ENCODE measurements at places on chromosomes 13 and 19.

GRCh38 chr13:39509616-39510315 lies 93.2 kb downstream of the LHFPL6 start:
- DNase-seq, result no peak

DNA sequence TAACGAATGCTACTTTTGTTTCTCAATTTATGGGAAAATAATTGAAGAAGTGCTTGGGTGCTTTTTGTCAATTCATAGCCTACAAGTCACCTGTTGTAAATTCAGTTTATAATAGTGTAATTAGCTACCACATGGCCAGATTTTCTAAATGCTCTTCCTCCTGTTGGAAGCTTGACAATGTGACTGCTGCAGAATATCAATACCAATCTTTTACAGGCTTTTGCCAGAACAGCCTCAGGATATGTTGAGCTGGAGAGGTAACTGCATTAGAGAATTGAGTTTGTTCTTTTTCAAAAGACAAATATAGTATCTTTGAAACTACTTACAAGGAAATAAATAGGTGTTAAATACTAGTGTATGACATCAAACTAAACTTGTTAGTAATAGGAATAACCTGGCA lies 277.8 kb downstream of the POU4F1 start:
- no peak for DNase-seq

DNA sequence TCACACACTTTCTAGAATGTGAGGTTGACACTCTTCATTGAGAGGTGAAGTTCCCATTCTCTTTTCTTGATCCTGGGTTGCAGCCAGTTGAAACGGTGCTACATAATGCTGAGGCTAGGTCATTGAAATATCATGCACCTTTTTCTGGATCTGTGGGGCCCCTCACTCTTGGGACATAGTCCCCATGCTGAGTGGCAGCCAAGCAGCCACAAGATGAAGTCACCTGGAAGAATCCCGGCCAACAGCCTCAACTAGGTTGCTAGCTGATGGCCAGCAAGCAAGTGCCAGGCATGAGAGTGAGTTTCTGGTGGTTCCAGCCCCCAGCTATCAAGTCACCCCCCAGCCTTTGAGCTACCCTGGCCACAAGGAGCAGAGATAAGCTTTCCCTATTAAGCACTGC lies 148.5 kb upstream of the TSHZ3 start:
- no peak for DNase-seq

DNA sequence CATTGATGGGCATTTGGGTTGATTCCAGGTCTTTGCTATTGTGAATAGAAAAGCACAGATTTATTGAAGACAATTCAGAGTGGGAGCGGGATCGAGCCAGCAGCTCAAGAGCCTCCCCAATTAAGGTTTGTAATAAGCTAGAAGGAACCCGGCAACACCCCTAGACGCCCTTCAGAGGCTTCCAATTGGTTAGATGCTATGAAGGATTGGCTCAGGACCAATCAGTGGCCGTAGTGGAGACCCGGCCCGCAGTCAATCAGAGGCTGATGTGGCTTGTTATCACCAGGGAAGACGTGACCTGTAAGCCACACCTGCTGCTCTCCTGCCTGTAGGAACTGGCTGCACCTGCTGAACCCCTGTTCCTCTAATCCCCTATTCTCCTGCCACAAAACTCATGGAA lies 14.6 kb downstream of the SIGLEC11 start:
- no peak for DNase-seq

GRCh38 chr19:8034178-8034525 lies 18.4 kb upstream of the CCL25 start:
- DNase-seq, result no peak

DNA sequence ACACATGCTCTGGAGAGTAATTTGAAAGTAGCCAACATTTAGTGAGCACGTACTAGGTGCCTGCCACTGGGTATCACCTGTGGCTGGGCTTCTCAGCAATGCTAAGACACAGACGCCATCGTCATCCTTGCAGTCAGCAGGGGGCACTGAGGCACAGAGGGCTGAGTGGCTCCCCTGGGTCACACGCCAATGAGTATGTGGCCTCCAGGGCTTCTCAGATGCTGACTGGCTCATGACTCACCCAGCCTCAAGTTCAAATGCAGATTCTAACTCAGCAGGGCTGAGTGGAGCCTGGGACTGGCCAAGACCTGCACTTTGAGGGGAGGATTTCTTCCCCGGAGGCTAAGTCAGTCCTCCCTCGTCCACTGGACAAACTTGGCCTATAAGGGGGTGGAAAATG lies 115.1 kb upstream of the CACNA1A start:
- peak; percentile 92 for DNase-seq

- DNase-seq, result no peak
Measured at GRCh38 chr19:55231391-55232285, 3.1 kb upstream of the TMEM86B start.

DNA sequence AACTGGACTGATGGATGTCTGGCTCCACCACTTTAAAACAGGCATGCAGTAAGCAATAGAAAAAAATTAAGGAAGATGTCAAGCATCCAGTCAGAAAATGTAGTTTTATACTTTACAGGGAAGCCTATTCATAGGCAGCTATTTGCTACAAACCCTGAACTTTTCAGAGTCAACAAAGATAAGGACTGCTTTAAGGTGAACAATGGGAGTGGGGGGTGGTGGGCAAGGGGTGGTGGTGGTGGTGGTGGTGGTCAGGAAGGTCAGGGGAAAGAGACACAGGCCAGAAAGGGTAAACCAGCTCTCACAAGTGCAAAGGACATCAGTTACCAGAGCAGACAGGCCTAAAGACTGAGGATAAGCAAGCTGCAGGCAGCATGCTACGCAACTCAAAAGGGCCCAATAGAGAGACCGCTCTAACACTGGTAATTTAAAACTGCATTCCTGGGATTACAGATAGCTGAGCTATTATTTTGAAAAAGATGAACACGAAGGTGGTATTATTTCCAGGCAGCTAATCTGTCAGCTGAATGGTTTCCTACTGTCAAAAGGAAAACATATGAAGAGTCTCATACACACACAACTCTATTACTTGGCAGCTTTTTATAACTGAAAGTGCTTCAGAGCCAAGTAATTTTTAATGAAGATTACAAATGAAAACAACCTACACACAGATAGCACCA lies 14.8 kb downstream of the BRD4 start:
- DNase-seq, result peak; percentile 77

DNA sequence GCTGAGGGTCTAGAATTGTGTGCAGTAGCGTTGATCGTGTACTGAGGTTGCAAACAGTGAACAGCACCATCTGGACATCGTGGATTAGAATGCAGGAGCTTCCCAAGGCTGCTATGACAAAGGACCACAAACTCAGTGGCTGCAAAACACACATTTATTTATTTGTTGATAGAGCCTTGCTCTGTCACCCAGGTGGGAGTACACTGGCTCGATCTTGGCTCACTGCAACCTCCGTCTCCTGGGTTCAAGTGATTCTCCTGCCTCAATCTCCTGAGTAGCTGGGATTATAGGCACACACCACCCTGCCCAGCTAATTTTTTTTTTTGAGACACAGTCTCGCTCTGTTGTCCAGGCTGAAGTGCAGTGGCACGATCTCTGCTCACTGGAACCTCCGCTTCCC lies 2.3 kb upstream of the UHRF1 start:
- DNase-seq, result no peak

GRCh38 chr13:21219036-21219381 lies 42.6 kb downstream of the MRPL57 start:
- no peak for DNase-seq

DNA sequence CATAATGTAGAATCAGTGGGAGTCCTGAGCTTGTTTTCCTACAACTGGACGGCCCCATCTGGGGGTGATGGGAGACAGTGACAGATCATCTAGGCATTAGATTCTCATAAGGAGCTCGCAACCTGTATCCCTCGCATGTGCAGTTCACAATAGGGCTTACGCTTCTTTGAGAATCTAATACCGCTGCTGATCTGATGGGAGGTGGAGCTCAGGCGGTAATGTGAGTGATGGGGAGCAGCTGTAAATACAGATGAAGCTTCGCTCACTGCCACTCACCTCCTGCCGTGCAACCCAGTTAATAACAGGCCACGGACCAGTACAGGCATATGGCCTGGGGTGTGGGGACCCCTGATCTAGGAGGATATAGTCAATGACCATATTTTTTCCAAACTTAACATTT lies 38.8 kb downstream of the RCBTB1 start:
- DNase-seq, result no peak

DNA sequence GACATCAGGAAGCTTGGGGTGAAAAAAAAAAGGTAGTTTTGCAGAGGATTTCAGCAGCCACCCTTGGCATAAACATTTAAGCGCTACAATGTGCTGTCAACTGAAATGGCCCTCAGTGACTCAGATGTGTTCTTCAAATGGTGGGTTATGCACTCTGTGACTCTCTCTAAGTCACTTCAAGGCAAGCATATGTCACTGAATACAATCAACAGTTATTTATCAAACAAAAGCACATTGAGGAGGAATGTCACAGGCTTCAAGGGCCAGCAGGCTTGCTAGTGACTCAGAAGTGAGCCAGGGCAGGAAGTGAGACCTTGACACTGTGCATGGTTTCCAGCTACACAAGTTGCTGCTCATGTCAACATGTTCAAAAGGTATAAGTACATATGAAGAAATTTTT lies 523.7 kb upstream of the HTR2A start:
- DNase-seq, result peak; percentile 53

GRCh38 chr13:46195016-46195415 lies 13.0 kb upstream of the LCP1 start:
- no peak for DNase-seq

DNA sequence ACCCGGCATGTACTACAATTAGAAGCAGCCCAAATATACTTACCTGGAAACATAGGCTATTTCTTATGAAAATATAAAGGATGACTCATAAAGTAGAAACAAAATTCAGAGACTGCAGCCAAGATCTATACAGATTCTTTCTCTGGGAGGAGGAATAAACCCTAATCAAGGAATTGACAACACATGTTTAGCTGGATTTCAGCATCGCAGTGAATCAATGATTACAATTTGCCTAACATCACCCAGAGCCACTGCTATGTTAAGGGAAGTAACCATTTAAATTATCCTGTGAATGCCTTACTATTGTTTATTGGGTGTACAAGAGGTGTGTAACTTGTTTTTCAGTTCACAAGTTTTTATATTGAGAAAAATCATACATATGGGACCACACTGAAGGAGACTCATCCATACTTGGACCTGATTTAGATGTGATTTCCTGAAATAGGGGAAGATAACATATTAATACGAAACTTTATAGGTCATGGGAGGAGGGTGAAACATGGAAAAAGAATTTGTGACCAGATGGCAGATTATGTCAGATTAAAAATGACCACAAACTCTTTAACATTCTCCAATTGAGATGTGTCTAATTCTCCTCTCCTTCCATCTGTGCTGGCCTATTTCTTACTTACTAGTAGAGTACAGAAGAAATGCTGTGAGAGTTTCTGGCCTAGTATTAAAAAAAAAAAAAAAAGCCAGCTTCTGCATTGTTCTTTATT lies 1168.4 kb downstream of the SLITRK1 start:
- DNase-seq, result peak; percentile 62

DNA sequence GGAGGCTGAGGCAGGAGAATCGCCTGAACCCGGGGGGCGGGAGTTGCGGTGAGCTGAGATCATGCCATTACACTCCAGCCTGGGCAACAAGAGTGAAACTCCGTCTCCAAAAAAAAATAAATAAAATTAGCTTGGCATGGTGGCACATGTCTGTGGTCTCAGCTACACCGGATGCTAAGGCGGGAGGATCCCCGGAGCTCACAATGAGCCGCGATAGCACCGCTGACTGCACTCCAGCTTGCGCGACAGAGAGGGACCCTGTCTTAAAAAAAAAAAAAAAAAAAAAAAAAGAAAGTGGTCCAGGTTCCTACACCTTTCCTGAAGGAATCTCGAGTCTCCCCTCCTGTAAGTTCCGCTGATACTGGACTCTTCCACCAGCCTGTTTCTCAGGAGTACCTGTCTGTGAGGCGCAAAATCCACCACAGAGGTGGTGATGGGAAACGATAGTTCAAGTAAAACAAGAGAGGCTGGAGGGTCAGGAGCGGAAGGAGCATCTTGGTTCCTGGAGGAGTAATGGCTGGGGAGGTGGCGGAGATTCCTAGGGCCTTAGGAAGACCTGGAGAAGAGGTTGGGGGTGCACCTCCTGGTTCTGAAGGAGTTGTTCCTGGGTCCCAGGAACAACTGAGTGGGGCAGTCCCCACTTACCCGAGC lies 471 bp downstream of the FUT1 start:
- DNase-seq, result no peak

DNA sequence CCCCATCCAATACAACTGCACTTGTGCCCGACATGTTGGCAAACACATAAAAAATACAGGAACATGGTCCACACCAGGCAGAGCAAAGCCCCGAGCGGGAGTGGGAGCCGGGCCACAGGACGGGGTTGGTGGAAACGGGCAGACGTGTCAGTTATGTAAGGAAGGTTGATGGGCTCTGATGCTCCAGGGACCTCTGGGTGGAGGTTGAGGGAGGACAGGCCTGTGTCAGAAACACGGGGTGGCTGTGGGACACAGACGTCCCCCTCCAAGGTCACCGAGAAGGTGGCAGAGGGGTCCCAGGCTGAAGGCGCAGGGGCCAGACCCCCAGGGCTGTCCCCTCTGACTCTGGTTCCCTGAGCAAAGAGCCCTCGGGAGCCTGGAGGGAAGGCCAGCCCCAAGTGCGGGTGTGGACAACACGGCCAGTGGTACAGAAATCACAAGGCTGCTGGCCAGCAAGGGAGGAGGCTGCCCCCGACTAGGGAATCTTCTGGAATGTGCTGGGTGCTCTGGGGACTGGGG lies 31.4 kb upstream of the C13orf46 start:
- no peak for DNase-seq

DNA sequence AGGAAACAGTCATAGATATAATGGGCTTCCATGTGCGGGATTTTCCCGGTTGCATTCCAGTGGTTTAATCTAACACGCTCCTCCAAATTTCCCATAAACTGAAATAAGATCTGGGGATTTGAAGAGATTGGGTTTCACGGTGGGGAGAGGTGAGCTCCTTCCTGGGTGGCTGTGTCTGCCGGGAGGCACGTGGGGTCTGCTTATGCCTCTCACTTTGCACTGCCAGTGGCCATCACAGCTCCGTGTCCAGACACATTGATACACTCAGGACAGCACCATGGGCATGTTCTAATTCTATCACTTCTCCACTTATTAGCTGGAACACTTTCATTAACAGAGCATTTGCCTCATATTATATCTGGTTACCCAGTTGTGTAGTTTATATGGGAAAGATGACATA lies 73.4 kb downstream of the SOX1 start:
- no peak for DNase-seq

GRCh38 chr19:46759206-46759605 lies 13.0 kb upstream of the STRN4 start:
- DNase-seq, result no peak

DNA sequence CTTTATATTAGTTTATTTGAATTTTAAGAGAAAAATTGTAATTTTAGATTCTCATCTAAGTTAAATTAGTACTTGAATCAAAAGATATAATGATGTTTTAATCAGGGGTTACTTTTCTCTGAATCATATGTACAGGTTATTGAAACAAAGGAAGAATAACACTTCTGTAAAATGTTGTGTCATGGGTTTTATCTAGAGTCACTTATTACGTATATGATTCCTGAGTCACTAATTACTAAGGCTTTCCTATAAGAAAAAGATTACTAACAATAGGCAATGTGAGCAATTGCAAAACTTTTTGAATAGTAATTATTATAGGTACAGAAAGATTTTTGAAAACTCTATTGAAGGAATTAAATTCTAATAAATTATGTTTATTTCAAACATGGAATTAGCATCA lies 99.2 kb upstream of the KLF5 start:
- DNase-seq, result peak; percentile 21

Data from fibroblast of skin of right biceps (primary cell).